ENCODE measurements at places on chromosomes 6 and 20. TPM values are rescaled to one million over a fixed set of nuclear protein-coding genes. Genes with fewer than 3 reads are reported as not detected.
A peak's percentile ranks its signal among the peaks of the same experiment; 100 is the strongest.

- DNase-seq, result no peak
These were observed 77.5 kb upstream of the MARCKS start for GRCh38 chr6:113779656-113780055.

GRCh38 chr6:106390088-106390487 lies 29.6 kb downstream of the CRYBG1 start:
- no peak for DNase-seq

DNA sequence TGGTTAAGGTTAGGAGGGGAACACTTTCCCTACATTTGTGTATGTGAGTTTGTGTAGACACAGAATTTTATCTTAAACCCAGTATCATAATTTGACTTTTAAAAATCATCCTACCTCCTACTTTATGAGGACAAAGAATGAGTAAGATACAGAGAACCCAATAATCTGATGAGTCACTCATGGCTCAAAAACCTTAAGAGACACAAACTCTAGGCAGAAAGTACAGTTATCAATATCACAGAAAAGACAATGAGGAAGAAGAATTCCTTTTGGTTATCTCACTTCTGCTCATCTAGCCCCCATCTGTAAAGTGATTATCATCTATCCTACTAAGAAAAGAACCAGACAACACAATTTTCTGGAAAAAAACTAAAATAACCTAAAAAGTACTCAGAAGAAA lies 87.7 kb downstream of the EPB41L2 start:
- peak; percentile 51 for DNase-seq

DNA sequence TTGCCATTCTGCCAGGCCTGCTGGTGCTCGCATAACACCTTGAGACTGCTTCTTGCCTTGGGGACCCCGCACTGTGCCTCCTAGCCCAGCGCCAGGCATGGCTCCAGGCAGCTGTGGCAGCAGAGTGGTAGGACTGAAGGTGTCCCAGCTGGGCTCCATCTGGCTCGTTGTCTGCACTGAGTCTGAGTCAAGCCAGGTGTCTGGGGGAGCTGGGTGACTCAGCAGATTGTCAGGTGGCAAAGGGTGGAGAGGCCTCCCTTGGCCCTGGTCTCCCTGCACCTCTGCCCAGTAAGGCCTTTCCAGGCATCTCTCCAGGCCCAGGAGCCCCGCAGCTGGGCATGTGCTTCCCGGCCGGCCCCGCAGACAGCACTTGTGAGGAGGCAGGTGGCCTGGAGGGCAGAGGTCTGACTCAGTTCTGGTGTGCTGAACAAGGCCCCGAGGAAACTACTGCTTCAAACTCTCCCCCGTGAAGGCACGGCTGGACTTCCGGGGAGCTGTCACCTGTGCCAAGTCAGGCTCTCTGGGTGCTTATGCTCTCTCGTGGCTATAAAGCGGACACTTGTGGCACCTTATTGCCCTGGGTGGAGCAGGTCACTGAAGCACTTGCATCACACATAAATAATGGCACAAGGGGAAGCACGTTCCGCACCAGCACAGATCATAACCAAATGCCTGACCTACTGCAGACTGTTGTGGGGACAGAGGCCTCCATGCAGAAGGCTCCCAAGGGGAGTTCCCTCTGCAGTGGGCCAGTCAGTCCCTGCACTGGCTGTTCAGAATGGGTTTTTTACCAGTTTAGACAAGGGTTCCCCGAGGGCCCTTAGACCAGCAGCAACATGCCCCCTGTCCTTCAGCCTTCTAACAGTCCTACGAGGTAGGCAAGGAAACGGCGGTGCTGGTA lies 27.5 kb downstream of the FOXC1 start:
- DNase-seq, result peak; percentile 56

GRCh38 chr6:106642476-106642875 lies 13.1 kb downstream of the QRSL1 start:
- DNase-seq, result no peak

The PLCB4 gene
- 13.7 TPM for total RNA-seq

The ZBTB12 gene
- total RNA-seq, result 13.2 TPM

The KIFC1 gene
- total RNA-seq, result 5.3 TPM

DNA sequence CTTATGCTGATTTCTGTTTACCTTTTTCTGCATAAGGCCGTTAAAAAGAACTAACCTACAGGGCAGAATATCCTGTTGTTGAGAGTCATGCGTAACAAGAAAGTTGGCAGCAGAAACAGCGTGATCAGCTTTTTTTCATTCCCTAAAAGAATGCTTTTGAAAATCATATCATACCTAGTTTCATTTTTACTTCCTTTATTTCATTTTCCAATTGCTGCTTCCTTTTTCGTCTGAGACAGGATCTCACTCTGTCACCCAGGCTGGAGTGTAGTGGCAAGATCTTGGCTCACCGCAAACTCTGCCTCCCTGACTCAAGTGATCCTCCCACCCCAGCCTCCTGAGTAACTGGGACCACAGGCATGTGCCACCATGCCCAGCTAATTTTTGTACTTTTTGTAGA lies 4.1 kb downstream of the CALHM6 start:
- no peak for DNase-seq

- DNase-seq, result no peak
These were observed 8.3 kb downstream of the NT5E start for GRCh38 chr6:85458184-85458583.

The SLC17A2 gene
- total RNA-seq, result not detected

DNA sequence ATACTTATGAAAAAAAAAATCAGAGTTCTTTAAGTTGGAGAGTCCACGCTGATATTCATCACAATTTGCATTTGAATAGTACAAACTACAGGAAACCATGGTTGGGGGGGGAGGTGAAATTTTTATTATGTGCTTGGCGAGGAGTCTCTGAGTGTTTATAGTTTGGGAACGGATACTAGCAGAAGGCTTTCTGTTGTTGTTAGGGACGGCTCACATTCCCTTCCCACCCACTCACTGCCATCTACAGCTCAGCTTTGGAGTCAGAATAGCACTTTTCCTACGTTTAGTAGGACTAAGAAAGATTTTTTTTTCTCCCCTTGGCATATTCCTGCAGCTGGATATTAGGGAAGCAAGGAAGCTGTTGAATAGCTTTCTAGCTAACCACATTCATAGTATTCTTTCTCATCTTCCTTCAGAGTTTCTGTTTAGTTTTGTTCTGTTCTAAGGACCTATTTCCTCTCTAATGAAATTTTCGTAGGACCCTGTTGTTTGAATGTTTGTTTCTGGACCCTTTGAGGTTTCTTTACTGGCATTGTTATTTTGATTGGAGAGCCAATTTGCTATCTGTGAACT lies 235.1 kb upstream of the ZNF217 start:
- DNase-seq, result peak; percentile 93

The ADAM33 gene
- 37.2 TPM for total RNA-seq

The SLC24A3 gene
- 1.8 TPM for total RNA-seq

The HNF4A gene
- not detected for total RNA-seq

DNA sequence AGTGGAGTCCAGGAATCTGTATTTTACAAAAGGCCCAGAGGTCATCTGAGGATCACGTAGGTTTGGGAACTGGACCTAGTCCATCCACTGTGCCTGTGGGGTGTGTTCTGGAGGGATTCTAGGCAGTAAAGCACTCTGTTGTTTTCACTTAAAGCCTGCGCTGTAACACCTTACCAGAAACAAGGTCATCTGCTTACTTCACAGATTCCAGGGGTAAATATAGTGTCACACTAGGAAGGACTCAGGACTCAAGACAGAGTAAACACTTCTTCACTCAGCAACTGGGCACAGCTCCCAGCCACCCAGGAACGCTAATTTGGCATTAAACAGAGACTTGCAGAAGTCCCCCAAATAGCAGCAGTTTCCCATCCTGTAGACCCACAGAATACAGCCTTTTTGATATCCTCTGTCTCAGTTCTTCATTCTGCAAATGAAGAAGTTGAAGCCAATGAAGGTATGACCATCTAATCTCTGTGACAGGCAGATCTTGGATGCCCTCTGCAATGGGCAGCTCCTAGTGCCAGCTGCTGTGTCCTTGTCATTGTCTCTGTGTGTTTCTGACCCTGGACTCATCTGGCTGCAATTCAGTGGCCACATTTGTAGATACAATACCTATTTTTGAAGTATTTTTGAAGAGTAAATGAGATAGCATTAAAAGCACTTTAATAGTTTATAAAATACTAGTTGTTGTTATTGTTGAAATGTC lies 129.1 kb downstream of the SLC24A3 start:
- no peak for DNase-seq

The MLIP gene
- not detected for total RNA-seq

- DNase-seq, result no peak
These were observed 19.4 kb upstream of the CLDN20 start for GRCh38 chr6:155244434-155244833.

The RNF217 gene
- total RNA-seq, result 13.2 TPM

The NKAIN2 gene
- not detected for total RNA-seq

GRCh38 chr20:56691325-56691998 lies 62.4 kb downstream of the TFAP2C start:
- peak; percentile 13 for DNase-seq

DNA sequence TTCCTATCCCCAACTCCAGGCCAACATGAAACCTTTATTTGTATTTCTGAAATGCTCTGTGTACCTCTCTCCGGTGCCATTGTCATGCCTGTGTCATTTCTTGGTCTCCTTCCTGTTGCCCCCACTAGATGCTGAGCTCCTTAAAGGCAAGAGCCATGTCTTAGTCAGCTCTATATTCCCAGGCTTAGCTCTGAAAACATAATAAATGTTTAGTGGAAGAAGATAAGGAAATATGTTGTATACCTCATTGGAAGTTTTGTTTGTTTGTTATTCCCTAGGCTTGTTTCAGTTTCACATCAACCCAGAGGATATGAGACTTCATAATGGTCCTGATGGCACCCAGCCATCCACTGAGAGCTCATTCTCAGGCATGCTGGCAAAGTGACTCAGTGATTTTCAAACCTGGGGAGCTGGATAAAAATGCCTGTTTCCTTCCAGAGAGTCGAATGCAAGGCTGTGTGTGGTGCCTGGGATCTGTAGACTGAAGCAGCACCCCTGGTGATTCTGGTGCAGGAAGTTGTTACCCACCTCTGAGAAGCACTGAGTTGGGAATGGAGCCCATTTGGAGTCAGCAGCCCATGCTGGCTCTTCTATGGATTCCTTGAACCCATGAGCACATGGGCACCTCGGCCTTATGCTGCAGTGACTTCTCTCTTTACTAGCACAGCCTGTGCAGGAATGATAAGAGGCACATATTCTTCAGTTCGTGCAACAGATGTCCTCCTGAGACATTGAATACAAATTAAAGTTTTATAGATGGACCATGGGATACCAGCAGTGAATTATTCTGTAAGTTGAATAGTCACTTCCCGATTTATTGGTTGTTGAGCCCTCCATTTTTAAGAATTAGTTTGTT lies 205.2 kb downstream of the FARS2 start:
- DNase-seq, result peak; percentile 70

The MYH7B gene
- 0.26 TPM for total RNA-seq

The COL21A1 gene
- total RNA-seq, result 2.3 TPM

DNA sequence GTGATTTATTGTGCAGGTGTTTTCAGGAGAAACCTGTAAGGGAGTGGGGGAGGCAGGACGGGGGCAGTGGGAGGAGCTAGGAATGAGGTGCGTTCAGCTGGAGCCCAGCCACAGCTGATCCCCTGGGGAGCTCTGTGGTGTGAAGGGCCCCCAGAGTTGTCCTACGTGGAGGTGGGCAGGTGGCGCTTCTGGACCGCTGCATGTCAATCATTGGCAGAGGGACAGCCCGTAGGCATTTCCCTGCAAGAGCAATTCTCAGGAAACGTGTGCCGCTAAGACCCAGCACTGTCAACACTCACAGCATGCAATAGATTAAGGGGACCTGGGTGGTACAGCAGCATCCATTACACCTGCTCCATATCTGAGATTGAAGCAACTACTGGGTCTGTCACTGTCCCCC lies 88.0 kb downstream of the PRND start:
- DNase-seq, result no peak

The ARID1B gene
- total RNA-seq, result 41.9 TPM

The PSORS1C2 gene
- total RNA-seq, result not detected

The PMEPA1 gene
- total RNA-seq, result 1.0 TPM

DNA sequence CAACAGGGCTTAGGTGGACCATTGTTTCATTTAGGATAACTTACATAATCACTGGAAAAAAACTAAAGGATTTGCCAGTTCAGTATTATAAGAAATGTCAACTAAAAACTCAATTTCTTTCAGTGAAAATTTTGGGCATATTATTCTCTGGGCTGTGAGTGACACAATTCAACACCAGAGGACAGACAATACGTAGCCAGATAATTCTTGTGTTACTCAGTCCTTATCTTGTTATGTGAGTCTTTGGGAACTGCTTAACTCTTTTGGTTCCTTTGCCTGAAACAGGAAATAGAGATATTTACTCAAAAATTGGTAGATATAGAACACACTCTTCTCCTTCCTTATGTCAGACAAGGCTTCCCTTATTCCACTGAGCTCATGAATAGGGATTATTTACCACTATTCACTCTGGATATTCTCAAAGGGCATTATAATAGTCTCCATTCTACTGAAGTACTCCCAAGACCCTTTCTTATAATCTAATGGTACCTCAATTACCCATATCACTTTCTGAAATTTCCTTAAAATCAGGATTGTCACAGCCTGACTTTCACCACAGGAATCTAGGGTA lies 4.9 kb upstream of the BEND6 start:
- peak; percentile 62 for DNase-seq

The LAMA4 gene
- 494 TPM for total RNA-seq

DNA sequence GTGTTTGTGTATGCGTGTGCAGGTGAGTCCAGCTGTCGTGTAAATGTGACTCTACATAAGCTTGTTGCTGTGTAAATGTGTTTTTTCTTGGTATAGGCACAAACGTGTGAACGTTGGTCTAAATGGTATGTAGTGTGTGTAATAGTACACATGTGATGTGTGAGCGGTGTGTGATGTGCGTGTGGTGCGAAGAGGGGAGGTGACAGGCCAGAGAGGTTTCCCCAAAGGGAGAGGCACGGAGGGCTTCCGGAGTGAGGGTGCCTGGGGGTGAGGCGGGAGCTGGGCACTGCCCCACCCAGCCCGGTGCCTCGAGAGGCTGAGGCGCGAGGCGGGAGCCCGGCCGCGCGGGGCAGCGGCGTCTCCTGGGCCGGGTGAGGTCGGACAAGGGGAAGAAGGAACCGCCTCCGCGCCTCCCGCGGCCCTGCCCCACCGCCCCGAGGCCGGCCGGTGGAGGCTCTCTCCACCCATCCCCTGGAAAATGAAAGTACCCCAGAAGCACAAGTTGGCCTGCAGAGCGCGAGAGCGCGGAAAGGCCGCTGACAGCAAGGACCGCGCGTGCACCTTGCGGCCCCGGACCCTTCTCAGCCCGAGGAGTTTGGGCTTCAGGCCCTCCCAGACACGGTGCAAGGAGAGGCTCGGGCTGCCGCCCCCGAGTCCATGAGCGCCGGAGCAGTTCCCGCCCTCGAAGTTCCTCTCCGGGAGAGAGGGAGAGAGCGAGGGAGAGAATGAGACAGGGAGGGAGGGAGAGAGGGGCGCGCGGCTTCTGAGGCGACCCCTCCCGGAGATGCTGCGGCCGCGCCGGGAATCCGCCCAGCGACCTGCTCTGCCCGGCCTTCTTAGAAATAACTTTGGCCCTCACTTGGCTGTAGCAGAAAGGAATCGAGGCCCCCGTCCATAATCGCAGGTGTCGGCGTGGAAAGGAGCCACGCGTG lies 43.2 kb upstream of the OSTM1 start:
- DNase-seq, result peak; percentile 28

DNA sequence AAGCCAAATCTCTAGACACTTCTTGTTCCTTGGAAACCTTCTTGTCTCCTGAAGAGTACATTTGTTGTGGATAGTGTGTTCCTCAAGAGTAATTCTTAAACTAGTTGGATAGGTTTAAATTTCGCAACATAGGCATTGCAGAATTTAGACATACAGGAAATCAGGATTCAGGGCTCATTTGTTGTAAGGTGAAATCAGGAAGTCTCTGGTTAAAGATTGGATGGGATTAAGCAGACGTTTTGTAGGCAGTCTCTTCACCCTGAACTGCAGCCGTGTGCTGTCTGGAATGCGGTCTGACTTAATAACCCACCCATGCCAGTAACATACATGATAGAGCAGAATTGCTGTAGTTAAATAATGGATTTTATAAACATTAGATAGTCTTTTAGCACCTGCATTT lies 21.7 kb downstream of the HIVEP1 start:
- peak; percentile 55 for DNase-seq
